ENCODE measurements at places on chromosomes 3 and 15.

DNA sequence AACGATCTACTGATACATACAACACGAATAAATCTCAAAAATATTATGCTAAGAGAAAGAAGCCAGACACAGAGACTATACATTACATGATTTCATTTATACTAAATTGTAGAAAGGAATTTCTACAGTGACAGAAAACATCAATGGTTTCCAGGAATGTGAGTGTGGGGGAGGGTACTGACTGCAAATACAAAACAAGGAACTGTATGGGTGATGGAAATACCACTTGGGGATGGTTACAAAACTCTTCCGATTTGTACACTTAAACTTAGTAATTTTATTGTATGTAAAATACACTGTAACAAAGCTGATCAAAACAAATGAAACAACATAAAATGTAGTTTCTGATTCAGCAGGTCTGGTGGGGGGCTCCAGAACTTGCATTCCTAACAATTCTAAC, 45.8 kb upstream of the IP6K2 start:
- no peak for DNase-seq

DNA sequence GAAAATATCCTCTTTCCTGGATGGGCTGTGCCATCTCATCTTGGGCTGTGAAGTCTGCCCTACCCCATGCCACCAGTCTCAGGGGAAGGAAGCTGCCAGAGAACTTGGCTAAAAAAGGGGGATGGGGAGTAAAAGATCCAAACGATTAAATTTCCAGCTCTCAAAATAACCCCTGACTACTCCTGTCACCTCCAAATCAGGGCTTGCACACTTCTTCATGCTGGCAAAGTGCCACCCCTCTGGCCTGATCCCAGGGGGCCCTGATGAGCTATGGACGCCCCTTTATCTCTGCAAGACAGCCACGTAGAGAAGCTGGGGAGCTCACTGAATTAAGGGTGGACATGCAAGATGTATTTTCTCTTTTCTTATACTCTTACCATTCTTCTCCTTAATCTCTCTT, 1.2 kb upstream of the MLF1 start:
- no peak for DNase-seq

- no peak for DNase-seq
These were observed 74.6 kb upstream of the GOLGA8J start for GRCh38 chr15:30008156-30008555.

DNA sequence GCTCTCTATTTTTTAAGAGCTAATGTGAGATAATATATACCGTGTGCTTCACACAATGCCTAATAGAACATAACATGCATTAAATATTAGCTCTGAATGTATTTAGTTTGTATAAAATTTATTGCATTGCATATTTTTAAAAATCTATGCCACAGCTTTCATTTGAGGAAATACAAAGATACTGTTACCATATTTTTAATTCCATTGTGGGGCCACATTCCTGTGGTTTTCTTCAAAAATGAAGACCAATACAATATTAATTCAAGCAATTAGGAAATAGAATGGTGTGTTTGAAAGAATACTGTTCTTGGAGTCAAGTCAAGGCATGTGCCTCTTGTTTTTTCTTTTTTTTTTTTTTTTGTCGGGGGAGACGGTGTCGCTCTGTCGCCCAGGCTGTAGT, 95.4 kb upstream of the CADPS start:
- DNase-seq, result no peak

GRCh38 chr3:82143661-82144412, 382.4 kb upstream of the GBE1 start:
- DNase-seq, result no peak

GRCh38 chr3:9951598-9951961, 628 bp downstream of the PRRT3 start:
- no peak for DNase-seq

DNA sequence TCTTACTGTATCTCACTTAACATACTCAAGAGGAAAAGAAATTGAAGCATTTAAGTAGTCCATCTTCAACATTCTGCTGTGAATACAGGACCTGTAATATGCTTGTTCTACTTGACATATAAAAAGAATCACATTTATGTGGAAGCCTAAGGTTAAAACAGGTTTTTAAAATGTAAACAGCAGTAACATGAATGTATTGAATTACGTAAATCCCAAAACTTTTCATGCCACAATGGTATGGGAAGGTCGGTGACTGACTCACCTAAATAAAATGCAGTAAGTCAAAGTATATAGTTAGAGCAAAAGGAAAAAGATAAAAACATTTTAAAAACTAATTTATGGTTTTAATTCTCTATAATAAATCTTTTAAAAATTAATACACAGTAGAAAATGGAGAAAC, 115.7 kb upstream of the TJP1 start:
- no peak for DNase-seq

- DNase-seq, result no peak
These were observed 10.6 kb upstream of the SH3BP5 start for GRCh38 chr3:15342945-15343344.

DNA sequence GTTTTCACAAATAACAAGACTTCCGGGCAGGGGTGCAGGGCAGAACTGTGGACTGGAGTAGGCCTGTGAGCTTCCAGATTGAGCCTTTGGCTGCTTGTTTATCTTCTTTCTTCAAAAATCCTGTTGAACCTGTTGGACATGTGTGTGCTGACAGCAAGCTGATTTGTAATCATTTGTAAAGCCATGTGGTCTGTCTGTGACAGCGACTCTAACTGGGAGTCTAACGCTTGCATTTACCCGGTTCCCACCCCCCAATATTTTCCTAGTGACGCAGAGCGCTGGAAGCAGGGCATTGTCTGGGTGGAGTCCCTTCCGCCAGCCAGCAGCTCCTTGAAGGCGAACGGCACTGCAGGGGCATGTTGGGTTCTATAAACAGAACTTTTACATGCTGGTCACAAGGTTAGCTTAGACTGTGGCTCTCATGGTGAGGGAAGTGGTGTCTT, 85.7 kb upstream of the MYZAP start:
- no peak for DNase-seq

DNA sequence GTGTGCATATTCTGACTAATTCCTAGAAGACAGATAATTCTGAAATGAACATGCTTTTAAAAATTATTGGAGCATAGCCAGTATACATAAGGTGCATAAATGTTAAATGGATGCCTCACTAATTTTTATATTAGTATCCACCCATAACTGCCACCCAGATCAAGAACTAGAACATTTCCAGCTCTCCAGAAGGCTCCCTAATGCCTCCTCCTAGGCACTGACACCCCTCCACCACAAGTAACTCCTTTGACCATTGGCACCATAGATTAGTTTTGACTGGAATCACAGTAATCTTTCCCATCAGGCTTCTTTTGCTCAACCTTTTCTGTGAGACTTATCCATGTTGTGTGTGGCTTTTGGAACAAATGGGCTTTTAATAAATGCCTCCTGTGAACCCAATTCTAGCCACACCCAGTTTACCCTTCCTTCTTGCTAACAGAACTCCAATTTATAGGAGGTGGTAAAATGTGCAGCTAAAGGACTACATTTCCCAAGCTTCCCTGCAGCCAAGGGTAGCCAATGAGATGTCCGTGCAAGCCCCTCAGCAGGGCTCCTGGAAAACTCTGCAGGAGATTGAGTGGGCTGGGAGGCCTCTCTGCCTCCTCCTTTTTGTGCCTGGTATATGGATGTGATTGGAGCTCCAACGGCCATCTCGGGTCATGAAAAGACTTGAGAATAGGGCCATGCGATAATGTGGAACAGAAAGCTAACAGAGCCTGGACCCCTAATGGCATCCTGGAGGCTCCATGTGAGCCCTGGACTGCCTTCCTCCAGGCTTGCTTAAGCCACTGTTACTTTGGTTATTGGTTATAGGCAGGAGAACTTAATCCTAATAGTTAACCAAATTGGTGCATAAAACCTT, 322.6 kb upstream of the TLE3 start:
- no peak for DNase-seq

DNA sequence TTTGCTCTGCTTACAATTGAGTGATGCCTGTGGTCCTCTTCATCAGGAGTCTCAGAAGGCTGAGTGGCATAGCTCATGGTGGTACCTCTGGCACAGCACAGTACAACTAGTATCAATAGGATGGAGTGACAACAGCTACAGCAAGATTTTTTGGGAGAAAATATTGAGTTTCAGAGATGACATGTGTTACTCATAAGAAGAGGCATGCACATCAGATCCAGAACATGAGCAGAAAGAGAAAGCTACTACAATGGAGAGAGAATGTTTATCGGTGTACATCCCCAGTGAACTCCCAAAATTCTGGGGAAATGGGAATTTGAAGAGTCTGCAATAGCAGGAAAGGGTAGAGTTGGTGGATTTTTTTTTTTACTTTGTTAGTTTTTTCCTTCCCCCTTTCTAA, 130.5 kb upstream of the MB21D2 start:
- DNase-seq, result no peak

DNA sequence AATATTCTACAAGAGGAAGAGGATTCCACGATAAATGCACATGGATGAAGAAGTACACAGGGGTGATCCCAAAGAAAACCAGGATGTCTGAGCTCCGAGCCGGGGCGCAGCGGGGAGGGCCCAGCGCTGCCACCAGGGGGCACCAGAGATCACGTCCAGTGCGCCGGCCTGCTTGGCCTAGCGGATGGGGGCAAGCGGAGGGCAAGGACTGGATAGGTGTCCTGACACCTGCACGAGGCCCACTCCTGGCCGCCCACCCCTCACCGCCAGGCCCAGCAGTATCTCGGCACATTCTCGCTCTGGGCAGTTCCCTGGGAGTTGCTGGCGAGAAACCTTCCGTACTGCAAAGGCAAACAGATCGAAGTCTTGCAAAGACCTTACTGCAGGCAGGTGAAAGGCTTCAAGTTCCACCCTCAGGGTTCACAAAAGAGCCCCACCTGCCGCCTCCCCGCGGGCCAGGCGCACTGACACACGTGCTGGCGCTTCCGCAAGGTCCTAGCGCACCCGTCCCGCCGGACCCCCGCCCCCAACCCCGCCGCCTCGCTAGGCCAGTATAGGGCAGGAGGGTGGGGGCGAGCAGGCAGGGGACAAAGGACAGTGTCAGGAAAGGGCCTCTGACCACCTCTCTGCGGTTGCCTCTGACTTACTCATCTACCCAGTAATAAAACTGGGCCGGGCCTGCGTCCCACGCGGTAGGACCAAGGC, 3.3 kb downstream of the ANKRD63 start:
- peak; percentile 46 for DNase-seq

- DNase-seq, result no peak
These were observed 1.9 kb upstream of the CCDC9B start for GRCh38 chr15:40342416-40343320.

GRCh38 chr15:95129574-95129973, 898.2 kb downstream of the MCTP2 start:
- DNase-seq, result no peak

DNA sequence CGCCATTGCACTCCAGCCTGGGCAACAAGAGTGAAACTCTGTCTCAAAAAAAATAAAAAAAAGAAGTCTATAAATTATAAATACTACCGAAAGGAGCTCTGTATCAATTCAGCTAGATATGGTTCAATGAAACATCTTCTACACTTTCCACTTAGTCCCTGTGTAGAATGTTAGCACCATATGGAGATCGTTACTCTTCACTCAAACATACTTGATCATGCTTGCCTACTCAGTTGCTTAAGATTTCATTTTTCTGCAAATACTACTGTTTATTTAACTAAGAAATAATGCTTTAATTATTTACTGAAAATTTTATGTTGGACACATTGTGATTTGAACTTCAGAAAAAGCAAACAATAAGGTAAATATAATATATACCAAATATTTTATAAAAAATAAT, 17.1 kb upstream of the NANOGP8 start:
- no peak for DNase-seq

Measured in stimulated activated naive B cell treated with anti-CD40 and anti-IgM and Interleukin-4, amounts not matched to agents 10 μg/mL and 1 μg/mL and 100 μg/mL, for 72 hours (primary cell).